Activated T-helper 1 cell treated with anti-CD3 and anti-CD28 coated beads, Interleukin-2, amount 50 U/mL, for 16 hours (primary cell): ENCODE measurements at places on chromosomes 1 and 21.

GRCh38 chr1:50098591-50099021 is 10.1 kb upstream of the ELAVL4 start:
- DNase-seq, result no peak

DNA sequence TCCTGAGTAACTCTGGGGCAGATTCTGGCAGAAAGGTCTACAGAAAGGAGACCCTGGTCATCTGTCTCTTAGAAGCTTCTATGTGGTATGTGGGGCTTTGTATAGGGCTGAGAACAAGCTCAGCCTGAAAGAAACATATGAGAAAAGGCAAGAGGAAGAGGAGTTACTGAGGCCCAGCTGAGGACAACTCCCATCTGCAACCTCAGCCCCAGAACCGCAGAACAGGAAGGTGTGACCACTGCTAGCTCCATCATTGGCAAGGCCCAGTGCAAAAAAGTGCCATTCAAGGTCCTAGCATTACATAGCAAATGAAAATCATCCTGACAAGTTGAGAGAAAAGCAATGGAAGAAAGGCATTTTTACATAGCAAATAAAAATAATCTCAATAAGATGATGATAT is 503.8 kb downstream of the NPHP4 start:
- DNase-seq, result no peak

- no peak for DNase-seq
These were observed 13.8 kb upstream of the SLC2A7 start for GRCh38 chr1:9039761-9040658.

DNA sequence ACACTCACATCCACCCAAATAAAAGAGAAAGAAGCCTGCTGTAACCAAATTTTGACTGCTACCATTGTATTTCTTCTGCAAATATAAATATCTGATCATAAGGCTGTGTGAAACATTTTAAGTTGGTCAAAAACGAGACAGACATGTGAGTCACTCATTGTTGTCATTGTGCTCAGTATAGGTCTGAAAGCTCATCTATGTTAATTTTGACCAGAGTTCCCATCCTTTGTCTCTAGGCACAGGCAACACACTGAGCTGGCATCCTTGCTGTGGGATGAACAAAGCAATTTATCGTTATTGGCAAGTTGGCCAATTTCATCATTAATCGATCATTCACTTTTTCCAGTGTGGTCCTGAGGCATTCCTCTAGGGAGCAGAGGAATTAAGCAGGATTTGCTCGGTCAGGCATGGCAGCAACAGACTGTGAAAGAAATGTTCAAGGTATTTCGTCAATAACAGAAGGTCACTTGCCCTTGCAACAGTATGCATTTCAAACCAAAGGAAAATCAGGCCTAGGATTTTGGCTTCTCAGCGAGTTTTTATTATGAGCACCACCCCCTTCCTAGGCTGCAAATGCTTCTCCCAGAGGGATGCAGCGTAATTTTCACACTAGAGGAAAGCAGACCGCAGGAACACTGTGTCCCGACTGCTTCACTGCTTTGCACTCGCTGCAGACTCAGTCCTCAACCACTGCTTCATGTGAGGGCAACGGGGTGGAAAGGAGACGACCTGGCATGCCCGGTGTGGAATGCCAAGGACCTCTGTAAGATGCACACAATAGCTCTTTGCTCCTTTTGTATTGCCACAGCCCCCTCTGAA is 87.9 kb upstream of the SMYD2 start:
- no peak for DNase-seq

DNA sequence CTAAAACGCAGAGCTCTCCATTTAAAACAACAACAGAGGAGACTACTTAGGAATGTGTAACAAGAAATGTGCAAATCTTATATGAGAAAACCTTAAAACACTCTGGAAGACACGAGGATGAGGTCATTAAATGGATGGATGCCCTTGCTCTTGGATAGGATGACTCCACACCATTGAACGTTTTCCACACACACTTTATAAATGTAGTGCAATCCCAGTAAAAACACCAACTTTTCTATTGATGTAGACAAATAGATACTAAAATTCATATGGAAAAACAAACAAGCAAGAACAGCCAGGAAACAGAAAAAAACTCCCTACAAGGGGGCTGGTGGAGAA is 18.4 kb upstream of the COL6A1 start:
- no peak for DNase-seq

DNA sequence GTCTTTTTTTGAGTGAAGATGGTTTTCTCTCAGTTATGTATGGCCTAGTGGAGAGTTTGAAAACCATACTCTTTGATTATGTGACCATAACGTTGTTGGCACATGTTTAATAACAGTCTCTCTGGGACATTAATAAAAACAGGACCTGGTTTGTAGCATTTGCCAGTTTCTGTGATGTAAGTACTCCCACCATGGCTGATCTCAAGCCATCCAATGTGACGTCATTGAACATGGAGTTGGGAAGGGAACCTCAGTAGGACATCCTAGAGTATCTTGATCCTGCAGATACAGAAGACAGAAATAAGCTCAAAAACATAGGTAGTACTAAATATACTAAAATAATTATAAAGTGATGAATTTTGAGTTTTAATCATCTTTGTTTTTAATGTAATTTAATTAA is 107.0 kb downstream of the ACTL8 start:
- DNase-seq, result no peak

DNA sequence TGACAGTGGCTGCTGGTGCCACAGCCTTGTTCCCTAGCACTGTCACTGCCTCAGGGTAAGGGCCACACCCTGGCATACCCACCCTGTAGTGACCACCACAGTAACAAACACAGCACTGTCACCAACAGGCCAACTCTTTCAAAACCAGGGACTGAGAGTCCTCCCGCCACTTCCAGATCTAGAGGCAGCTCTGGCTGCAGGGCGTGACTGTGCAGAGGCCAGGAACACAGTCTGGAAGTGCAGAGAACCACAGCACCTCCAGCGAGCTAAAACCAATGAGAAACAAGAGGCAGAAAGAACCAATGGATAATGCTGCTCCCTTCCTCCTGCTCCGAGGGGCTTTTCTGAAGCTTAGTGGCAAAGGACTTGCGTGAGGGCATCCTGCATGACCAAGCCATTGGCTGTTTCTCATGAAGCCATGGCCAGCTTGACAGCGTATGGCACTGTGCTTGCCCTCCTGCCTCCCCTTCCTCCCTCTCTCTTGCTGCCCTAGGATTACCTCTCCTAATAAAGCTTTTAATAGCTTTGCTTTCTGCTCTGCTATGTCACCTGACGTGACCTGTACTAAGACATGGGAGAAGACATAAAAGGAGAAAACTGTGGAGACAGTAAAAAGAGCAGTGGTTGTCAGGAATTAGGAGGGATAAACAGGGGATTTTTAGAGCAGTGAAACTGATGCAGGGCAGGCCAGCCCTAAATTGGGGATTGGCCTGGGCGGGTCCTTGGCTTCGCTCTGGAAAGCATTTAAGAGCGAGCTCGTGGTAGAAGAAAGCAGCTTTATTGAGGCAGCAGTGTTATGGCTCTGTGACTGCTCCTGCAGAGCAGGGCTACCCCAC is 7.2 kb downstream of the PARP1 start:
- DNase-seq, result no peak

- DNase-seq, result no peak
These were observed 142.0 kb upstream of the CD34 start for GRCh38 chr1:208052926-208053407.

- no peak for DNase-seq
These were observed 29.0 kb downstream of the C1orf52 start for GRCh38 chr1:85230305-85230977.

GRCh38 chr21:25506261-25506660 is 101.0 kb downstream of the MRPL39 start:
- no peak for DNase-seq

GRCh38 chr1:50851034-50851433 is 109.0 kb downstream of the FAF1 start:
- DNase-seq, result no peak

- DNase-seq, result no peak
These were observed 14.9 kb upstream of the TNNI1 start for GRCh38 chr1:201436393-201436792.

GRCh38 chr21:34132202-34132601 is 58.8 kb downstream of the MRPS6 start:
- DNase-seq, result no peak

DNA sequence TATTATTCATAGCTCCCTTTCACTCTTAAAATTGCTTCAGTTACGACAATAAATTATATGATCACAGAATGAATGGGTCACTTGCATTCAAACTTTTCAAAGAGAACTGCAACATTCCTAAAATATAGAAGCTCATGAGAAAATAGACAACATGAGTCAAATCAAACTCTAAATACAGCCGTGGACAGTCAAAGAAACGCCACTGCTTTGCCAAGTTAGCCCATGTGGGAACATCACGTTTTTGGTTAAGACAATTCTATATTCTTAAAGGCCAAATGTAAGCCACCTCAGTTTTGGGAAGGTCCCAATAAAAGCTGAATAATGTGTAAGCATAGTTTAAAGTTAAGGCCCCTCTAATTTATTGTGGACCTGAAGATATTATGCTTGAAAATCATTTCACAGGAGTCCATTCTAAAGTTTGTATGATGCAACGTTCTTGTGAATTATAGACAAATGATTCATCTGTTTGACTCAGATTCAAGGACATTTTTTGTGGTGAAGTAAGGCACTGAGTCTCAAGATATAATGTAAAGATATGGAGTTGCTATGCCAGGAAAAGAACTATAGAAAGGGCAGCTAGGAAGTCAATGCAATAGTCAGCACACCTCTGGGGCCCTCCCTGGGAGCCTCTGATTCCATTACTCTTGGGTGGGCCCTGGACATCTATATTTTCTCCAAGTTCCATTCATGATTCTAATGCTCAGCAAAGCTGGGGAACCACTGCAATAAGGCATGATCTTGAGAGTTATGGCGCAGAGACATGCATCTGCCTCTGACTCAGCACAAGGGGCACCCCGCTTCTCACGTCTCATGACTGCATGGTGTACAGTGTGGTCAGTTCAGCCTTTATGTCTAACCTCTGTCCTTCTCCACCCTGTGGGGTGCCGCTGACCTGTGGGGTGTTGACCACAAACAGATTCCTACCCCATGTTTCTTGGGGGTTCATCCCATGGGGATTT is 33.9 kb downstream of the ETS2 start:
- DNase-seq, result no peak

DNA sequence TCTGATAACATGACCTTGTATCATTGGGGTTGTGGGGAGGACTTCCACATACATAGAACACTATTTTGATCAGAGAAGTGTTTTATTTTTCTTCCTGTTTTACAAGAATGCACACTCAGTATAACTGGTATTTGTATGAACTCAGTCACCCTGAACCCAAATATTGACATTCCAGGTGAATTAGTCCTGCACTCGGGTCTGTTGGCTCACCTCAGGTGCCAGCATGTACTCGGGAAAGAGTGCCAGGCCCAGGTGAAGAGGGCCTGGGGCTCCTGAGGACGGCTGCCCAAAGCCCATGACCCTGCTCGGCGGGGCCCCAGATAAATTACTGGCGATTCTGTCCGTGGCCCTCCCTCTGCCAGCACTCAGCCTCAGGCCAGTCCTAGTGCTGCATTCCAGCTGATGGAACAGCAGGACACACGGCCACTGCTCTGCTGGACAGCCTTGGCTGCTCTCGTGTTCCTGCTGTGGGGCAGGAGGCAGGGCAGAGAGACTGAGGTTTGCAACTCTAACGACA is 75.4 kb upstream of the TMPRSS2 start:
- DNase-seq, result no peak

- no peak for DNase-seq
These were observed 54.2 kb upstream of the PBX1 start for GRCh38 chr1:164504749-164505148.

DNA sequence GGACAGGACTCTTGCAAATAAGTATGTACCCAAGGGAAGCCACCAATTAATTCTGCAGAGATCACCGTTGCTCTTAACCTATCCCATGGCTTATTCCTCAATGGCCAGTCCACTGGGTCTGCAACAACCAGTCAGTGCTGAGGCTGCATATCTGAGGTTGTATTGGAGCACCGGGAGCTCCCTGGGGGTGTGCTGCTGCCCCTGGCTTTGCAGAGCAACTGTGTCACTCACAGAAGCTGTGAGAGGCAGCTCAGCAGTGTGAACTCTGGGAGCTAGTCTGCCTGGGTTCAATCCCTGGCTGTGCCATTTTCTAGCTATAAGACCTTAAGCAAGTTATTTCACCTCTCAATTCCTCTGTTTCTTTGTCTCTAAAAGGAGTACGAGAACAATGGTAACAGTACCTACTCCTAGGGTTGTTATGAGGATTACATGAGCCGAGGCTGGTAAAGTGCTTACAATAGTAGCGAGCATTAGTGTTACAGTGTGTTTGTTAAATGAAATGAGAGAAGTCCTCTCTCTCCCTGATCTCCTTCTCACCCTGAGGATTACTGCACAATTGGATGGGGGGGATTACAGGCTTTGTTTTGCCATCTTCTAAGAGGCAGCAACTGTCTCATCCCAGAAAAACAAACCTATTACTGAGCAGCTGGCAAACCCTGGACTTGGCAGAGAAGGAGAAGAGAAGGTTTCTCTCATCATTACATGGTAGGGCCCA is 3.6 kb downstream of the RXRG start:
- DNase-seq, result no peak

GRCh38 chr1:147472966-147473732 is 68.2 kb upstream of the BCL9 start:
- DNase-seq, result no peak

DNA sequence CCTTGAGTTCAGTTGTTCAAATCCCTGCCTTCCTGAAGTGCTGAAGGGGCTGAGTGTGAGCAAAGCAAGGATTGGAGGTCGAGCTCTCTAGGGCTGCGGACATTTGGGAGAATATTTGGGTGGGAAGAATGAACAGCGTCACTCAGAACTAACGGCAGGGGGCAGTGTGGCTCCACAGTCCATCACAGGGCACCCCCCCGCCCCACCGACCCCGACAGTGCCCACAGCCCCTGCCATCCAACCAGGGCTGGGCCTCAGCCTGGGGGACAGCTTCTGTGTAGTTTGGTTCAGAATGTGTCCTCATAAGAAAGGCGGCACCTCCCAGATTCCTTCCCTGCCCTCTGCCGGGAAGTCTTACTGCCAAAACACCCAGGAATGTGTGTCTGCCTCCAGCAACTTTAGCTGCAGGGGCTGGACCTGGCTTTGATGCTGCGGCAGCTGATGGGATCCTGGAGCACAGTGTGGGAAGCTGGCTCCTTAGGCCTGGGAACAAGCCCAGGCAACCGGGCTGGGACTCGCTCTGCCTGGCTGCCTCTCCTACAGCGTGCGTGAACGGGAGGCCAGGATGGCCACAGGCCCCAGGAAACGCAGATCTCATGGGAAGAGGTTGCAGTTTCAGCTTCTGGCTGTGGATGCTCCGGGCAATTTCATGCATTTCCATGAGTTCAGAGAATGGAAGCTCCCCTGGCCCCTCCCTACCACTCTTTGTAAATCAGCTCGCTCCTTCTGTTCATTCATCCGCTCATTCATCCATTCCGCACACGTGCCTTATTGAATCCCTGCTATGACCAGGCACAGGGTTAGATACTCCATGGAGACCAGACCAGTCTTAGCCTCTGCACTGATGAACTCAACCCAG is 104.9 kb upstream of the TMPRSS2 start:
- no peak for DNase-seq

- DNase-seq, result no peak
These were observed 190.7 kb downstream of the PTBP2 start for GRCh38 chr1:96912248-96912647.

DNA sequence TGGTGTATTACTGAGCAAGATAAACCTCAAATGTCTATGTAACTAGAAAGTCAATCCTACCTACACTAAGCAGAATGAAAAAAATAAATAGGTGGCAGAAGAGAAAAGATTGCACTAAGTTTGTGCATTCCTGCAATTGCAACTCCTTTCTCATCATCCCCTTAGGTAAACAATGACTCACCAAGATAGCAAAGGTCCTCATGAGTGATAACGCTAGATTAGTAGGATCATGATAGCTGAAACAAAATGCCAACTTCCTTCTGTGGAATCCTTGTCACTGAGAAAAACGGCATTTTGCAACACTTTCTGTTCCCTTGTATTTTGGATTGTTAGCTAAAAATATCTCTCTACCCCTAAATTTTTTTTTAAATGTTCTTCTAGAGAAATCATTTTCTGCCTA is 20.0 kb upstream of the FCER1A start:
- no peak for DNase-seq
